ENCODE measurements at places on chromosomes 5 and 9. TPM values are rescaled to one million over a fixed set of nuclear protein-coding genes. Genes with fewer than 3 reads are reported as not detected.

CCDC171 gene
- 1.0 TPM for total RNA-seq

AP3S1 gene
- 121 TPM for total RNA-seq

RANBP3L gene
- total RNA-seq = 1.4 TPM

DAB2IP gene
- 25.7 TPM for total RNA-seq

CCDC192 gene
- total RNA-seq = not detected

ZNF454 gene
- 0.17 TPM for total RNA-seq

C9orf40 gene
- 3.1 TPM for total RNA-seq

HAPLN1 gene
- not detected for total RNA-seq

MEF2C gene
- total RNA-seq = 63.8 TPM

PROB1 gene
- total RNA-seq = 81.4 TPM

PCDHGC5 gene
- total RNA-seq = 1.5 TPM

DCAF10 gene
- 12.4 TPM for total RNA-seq

NEURL1B gene
- total RNA-seq = 18.0 TPM

TMEM252 gene
- total RNA-seq = not detected

SPATA9 gene
- total RNA-seq = 0.76 TPM

CMYA5 gene
- 3,049 TPM for total RNA-seq

GCNT1 gene
- 3.5 TPM for total RNA-seq

TRPM6 gene
- 0.07 TPM for total RNA-seq

LRRC19 gene
- total RNA-seq = not detected

QRFP gene
- total RNA-seq = not detected

SLC6A19 gene
- not detected for total RNA-seq

CRHBP gene
- total RNA-seq = 0.36 TPM

C9orf152 gene
- total RNA-seq = not detected

TAS2R1 gene
- total RNA-seq = not detected

ALDH1A1 gene
- total RNA-seq = 32.8 TPM

IL5 gene
- total RNA-seq = not detected

EIF4E1B gene
- not detected for total RNA-seq

SLC12A7 gene
- total RNA-seq = 1.6 TPM

TUSC1 gene
- total RNA-seq = 13.6 TPM

GFI1B gene
- total RNA-seq = not detected

AFAP1L1 gene
- total RNA-seq = 30.4 TPM

EGFL7 gene
- total RNA-seq = 52.9 TPM

HRH2 gene
- 0.44 TPM for total RNA-seq

ERMP1 gene
- 4.4 TPM for total RNA-seq

PCDHGA4 gene
- 1.3 TPM for total RNA-seq

SOHLH1 gene
- total RNA-seq = not detected

DNAH5 gene
- 0.02 TPM for total RNA-seq

All from gastrocnemius medialis (tissue), 4 donors.